Gastrocnemius medialis (tissue), 4 donors: ENCODE measurements at places on chromosomes 3 and 15. TPM values are rescaled to one million over a fixed set of nuclear protein-coding genes. Genes with fewer than 3 reads are reported as not detected.

Gene EXD1
- not detected for total RNA-seq

DNA sequence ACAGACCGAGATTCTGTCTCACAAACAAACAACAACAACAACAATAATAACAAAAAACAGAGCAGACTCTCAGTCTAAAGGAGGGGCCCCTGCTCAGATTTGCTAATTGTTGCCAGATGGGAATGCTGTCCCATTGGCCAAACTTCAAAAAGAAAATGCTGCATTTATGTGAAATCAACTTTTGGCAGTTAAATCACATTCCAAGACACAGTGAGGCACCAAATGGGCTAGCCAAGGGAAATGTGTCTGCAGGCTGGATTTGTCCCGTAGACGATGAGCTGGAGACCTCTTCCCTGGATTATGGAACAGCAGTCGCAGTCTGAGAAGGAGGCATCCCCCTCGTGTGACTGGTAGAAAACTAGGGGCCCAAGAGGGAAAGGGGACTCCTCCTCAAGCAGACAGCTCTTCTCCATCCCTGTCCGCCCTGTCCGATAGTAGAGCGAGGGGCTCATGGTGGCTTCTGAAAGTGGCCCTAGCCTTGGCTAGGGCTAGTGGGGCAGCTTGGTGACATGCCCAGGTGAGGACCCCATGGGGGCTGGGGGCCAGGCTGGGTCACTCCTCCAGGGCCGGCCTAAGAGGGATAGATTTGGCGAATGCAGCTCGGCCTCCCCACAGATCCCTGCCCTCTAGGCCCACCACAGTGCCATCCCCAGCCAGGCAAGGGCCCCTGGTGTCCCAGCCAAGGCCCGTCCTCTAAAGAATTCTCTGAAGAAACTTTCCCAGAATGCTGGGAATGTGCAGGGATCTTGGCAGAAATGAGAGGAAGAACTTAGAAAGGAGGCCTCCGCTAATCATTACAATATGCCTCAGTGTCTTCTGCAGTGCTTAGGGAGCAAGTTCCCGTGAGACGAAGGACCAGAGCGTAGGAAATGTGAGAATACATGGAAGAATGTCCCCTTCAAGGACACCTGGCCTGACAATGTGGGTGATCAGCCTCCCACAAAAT is 2.0 kb downstream of the SLC22A14 start:
- no peak for DNase-seq

GRCh38 chr3:179449636-179450035 is 1.6 kb downstream of the GNB4 start:
- DNase-seq, result no peak

GRCh38 chr3:75248974-75249373 is 415.2 kb upstream of the FRG2C start:
- no peak for DNase-seq

GRCh38 chr3:4730719-4731118 is 237.6 kb downstream of the ITPR1 start:
- DNase-seq, result no peak

Gene KLF15
- total RNA-seq, result 157 TPM

DNA sequence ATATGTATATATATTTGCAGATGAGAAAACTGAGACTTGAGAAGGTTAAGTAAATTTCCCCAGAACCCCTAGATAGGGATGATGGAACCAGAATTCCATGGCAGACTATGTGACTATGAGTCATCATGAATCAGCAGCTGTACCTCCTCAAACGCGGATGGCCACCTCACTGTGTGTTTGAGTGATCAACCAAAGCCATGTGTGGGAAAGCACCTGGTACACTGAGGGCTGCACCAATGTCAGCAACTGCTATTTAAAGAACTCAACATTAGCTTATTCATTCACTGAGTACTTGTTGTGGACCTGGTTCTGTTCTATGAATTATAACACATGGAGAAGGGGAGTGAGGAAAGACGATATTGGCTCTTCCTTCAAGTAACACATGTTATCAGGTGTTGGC is 377.0 kb downstream of the GAP43 start:
- DNase-seq, result no peak

Gene FGF12
- 1.2 TPM for total RNA-seq

DNA sequence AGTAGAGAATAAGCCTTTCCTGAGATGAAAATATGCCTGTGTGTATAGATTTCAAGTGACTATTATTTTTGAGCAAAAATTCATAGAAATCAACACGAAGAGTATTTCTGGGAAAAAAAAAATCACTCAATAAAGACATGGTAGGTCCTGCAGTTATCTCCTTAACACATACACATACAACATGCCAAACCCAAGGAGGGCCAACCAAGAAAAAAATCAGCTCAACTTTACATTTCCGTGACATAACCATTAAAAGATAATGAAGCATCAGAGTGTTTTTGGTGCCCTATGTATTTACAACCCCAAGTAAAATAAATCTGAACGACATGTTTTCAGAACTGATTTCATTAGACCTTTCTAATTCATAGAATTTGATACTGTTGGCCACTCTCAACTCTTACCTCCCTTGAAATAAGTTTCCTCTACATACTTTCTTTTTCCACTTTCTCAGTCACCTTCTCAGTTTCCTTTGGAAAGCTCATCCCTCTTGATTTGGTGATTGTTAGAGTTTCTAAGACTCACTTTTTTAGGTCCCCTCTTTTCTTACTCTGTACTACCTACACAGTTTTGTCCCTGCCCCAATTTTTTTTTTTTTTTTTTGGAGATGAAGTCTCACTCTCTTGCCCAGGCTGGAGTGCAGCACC is 162.3 kb downstream of the TBL1XR1 start:
- no peak for DNase-seq
